ENCODE measurements at places on chromosomes 12 and 14.

- DNase-seq = no peak
These were observed 22.9 kb upstream of the RASSF8 start for GRCh38 chr12:25935355-25936144.

GRCh38 chr12:95829395-95829794 lies 29.4 kb upstream of the SNRPF start:
- DNase-seq = no peak

DNA sequence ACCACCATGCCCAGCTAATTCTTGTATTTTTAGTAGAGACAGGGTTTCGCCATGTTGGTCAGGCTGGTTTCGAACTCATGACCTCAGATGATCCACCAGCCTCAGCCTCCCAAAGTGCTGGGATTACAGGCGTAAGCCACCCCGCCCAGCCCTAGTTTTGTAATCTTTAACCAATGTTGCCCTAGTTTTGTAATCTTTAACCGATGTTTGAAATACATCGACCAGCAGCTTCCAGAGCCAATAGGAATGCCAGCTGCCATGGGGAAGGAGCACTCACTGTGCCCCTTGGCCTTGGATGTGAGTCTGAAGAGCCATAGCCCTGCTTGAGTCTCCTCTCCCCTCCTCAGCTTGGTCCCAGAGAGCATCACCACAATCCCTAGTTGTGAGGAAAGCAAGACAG lies 209.3 kb upstream of the RGS6 start:
- DNase-seq = no peak

GRCh38 chr12:103840462-103840875 lies 565 bp downstream of the NT5DC3 start:
- peak; percentile 52 for DNase-seq

DNA sequence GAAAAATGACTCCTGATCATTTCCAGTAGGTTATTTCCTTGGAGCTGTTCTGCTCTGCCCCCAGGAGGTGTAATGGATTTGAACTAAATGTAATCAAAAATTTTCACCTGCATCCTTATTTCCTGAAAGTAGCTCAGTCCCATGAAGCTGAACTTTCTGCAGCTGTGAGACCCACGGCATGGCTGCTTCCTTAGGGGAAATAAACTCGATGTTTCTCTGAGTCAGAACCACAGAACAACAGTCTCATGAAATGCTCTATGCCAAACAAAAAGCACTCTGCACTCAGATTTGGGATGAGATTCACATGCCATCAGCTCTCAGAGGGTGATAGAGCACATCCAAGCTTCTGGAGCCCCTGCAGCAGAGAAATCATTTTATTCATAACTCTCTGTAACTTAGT lies 224.1 kb upstream of the PLEKHG7 start:
- no peak for DNase-seq
